Bronchial smooth muscle cell (primary cell): ENCODE measurements at places on chromosomes 11 and 22. TPM values are rescaled to one million over a fixed set of nuclear protein-coding genes. Genes with fewer than 3 reads are reported as not detected.

SLC22A12 gene
- not detected in 2 replicates for total RNA-seq

GRAMD4 gene
- 33.1 and 44.7 TPM in 2 replicates for total RNA-seq

ADAMTS8 gene
- total RNA-seq, result 0.32 and 0.77 TPM in 2 replicates

OR8D1 gene
- total RNA-seq, result under 0.01 TPM in 1 of 2 replicates, not detected in the other

RFPL2 gene
- total RNA-seq, result not detected in 2 replicates

FIBIN gene
- total RNA-seq, result 53.2 and 57.4 TPM in 2 replicates

LINC01488 gene
- not detected in 2 replicates for total RNA-seq

ISX gene
- total RNA-seq, result not detected in 2 replicates

TRPM5 gene
- total RNA-seq, result 0.09 TPM in 1 of 2 replicates, not detected in the other

TTLL1 gene
- 17.7 and 23.8 TPM in 2 replicates for total RNA-seq

MPZL3 gene
- 0.16 and 0.26 TPM in 2 replicates for total RNA-seq

FUT4 gene
- 2.7 and 3.2 TPM in 2 replicates for total RNA-seq

TMEM151A gene
- total RNA-seq, result 0.09 and 0.16 TPM in 2 replicates
